Left renal cortex interstitium (tissue), 4 donors: ENCODE measurements at places on chromosomes 6 and 20. TPM values are rescaled to one million over a fixed set of nuclear protein-coding genes. Genes with fewer than 3 reads are reported as not detected.

Gene ZNF318
- 32.8 TPM for polyA plus RNA-seq

Gene COX4I2
- polyA plus RNA-seq = 2.4 TPM

Gene ATAT1
- 32.2 TPM for polyA plus RNA-seq

Gene ABHD12
- polyA plus RNA-seq = 61.4 TPM

Gene AHI1
- polyA plus RNA-seq = 105 TPM

Gene POU5F1
- 8.7 TPM for polyA plus RNA-seq

Gene GTSF1L
- polyA plus RNA-seq = not detected

Gene TP53TG5
- 0.97 TPM for polyA plus RNA-seq

Gene DUSP15
- polyA plus RNA-seq = 20.7 TPM

Gene SLC32A1
- polyA plus RNA-seq = 0.89 TPM

Gene LZTS3
- polyA plus RNA-seq = 16.5 TPM

Gene PPT2
- polyA plus RNA-seq = 50.9 TPM

Gene DOK5
- polyA plus RNA-seq = 12.1 TPM

Gene PSORS1C1
- 0.34 TPM for polyA plus RNA-seq

Gene CCN2
- 223 TPM for polyA plus RNA-seq

Gene RAE1
- polyA plus RNA-seq = 56.5 TPM

Gene IP6K3
- polyA plus RNA-seq = 0.92 TPM

Gene PAX1
- polyA plus RNA-seq = not detected

Gene SMOC2
- 18.9 TPM for polyA plus RNA-seq

Gene CD40
- 4.4 TPM for polyA plus RNA-seq

Gene SRMS
- polyA plus RNA-seq = 0.30 TPM

Gene SYCP2
- 6.5 TPM for polyA plus RNA-seq

Gene C6orf52
- polyA plus RNA-seq = 4.9 TPM

Gene MLIP
- 0.93 TPM for polyA plus RNA-seq

Gene RNF144B
- 19.5 TPM for polyA plus RNA-seq

Gene ZNF311
- polyA plus RNA-seq = 6.5 TPM

Gene SPO11
- polyA plus RNA-seq = not detected

Gene SMIM8
- 18.1 TPM for polyA plus RNA-seq

Gene NCOA5
- polyA plus RNA-seq = 62.9 TPM

Gene SCUBE3
- 62.3 TPM for polyA plus RNA-seq

Gene ASIP
- not detected for polyA plus RNA-seq
